Activated CD4-positive, alpha-beta memory T cell treated with anti-CD3 and anti-CD28 coated beads, Interleukin-2, amount 10 ng/mL, durations not matched to agents 7 days and 5 days (primary cell): ENCODE measurements at places on chromosomes 6 and 20.

DNA sequence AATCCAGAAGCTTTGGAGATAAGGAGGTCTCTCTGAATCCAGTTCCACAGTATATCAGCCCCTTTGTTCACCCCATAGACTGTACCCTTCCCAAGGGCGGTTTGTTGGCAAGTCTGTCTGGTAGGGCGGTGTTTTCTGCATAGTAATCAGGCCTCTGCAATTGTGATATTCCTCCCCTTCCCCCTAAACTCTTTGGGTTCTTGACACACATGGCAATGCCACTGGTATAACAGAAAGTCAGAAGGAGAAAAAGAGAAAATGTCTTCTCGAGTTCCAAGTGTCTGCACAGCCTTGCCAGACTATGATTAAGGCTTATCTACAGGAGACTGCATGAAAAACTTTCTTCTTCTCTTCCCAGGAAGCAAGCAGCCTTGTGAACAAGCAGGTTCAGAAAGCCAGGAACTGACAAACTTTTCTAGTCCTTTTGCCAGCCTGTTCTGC, 45.6 kb downstream of the FOXO3 start:
- no peak overlapping the region for H3K4me3 ChIP-seq
- no peaks in the 10 kb centered on the region for H3K4me1 ChIP-seq
- DNase-seq, result no peak
- no peaks in the 10 kb centered on the region for H3K36me3 ChIP-seq
- H3K27ac ChIP-seq, result no peak overlapping the region

DNA sequence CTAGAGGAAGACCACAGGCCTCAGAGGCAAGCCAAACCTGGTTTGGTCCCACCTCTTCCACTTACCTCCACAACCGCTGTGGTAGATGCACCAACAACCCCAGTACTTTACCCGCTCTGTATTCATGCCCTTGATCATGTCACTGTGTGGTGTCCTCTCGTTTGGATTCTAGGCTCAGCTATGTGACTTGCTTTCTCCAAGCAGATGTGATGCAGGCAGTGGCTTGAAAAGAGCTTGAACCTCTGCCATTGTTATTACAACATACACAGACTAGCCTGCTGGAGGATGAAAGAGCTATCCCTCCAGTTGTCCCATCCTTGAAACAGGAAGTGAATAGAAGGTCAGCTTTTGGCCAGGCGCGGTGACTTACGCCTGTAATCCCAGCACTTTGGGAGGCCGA, 147.7 kb downstream of the ZNF217 start:
- DNase-seq, result no peak
- H3K27ac ChIP-seq, result no peak overlapping the region
- peaks cover 8% of the 10 kb centered on the region for H3K36me3 ChIP-seq
- no peaks in the 10 kb centered on the region for H3K4me1 ChIP-seq

DNA sequence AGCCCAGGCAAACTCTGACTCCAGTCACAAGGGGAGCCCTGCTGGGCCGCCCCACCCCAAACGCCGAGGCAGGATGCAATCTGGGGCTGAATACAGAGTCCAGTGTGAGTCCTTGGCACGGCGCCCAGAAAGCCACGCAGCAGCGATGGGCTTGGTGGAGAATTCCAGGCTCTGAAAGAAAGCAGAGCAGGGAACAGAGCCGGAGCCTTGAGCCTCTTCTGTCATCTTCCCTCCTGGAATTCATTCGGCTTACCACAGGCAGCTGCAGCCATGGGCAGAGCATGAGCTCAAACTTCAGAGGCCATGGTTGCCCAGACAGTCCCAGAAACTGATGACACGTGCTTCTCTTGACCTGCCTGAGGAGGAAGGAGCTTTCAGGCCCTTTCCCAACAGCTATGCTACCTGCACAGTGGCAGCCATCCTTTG, 441.1 kb upstream of the JARID2 start:
- H3K4me1 ChIP-seq, result no peaks in the 10 kb centered on the region
- no peak overlapping the region for H3K4me3 ChIP-seq
- no peak for DNase-seq
- H3K27ac ChIP-seq, result no peak overlapping the region
- no peaks in the 10 kb centered on the region for H3K27me3 ChIP-seq

- H3K36me3 ChIP-seq, result no peaks in the 10 kb centered on the region
- peaks cover 10% of the 10 kb centered on the region for H3K27me3 ChIP-seq
- no peak overlapping the region for H3K27ac ChIP-seq
- DNase-seq, result no peak
Observed at GRCh38 chr6:167238146-167238693, 52.9 kb upstream of the UNC93A start.
